ENCODE measurements at places on chromosomes 6 and 20.

DNA sequence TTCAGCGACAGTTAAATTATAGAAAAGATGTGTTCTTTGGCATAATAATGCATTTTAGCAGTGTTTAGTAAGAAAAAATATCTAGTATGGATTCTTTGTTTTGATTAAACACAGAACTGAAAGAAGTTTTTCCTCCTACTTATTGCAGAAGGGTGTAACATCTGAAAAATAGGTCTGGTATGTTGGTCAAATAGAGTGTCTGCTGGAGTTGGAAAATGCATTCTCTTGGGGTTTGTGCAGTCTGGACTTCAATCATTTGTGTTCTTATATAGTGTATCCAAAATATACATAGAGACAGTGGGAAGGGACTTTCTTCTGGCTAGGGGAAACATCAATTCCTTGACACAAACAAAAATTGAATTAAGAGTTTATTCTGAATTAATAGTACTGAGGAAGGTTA lies 132.4 kb upstream of the MAN1A1 start:
- DNase-seq: no peak

GRCh38 chr6:107716688-107717089 lies 107.4 kb downstream of the SCML4 start:
- DNase-seq: no peak

- DNase-seq: no peak
Observed at GRCh38 chr6:12071064-12071615, 59.0 kb downstream of the HIVEP1 start.

- no peak for DNase-seq
Observed at GRCh38 chr6:156634048-156634447, 143.1 kb upstream of the ARID1B start.

DNA sequence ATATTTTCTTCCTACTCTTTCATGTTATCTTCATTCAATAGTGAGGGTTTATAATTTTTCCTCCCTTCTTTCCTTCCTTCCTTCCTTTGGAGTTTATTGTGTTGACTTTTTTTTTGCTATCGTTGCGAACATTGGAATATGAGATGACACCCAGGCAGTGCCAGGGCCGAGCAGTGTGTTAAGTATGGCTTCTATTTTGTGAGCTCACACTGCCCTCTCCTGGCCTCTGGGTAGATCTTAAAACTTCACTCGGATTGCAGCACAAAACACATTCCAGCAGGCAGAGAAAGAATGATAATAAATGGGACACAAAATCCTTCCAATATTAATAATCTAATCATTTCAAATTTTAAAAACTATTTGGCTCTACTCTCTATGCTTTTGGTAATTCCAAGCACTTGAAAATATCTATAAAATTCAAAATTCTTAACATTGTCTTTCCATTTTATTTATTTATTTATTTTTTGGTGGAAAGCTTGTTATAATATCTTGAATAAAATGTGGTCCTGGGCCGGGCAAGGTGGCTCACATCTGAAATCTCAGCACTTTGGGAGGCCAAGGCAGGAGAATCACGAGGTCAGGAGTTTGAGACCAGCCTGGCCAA lies 147.4 kb upstream of the OLIG3 start:
- peak; percentile 64 for DNase-seq

- no peak for DNase-seq
Observed at GRCh38 chr6:98292810-98293209, 541.6 kb upstream of the POU3F2 start.

DNA sequence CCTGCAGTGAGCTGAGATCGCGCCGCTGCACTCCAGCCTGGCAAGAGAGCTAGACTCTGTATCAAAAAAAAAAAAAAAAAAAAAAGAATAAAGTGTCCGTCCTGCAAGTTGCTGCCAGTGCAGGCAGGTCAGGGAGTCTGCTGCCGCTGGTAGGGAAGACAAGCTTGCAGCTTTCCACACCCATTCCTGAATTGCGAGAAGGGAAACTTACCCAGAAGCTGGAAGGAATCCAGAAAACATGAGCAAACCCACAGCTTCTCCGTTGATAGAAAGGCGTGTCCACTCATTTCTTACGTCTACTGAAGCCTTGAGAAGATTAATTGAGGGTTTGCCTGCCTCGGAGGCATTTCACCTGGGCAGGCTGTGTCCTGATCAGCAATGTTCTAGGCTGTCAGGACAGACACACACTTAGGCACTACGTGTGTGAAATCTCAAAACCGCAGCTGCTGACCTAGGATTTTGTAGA lies 61.6 kb upstream of the DSP start:
- DNase-seq: no peak

GRCh38 chr20:56788671-56789610 lies 159.8 kb downstream of the TFAP2C start:
- no peak for DNase-seq

DNA sequence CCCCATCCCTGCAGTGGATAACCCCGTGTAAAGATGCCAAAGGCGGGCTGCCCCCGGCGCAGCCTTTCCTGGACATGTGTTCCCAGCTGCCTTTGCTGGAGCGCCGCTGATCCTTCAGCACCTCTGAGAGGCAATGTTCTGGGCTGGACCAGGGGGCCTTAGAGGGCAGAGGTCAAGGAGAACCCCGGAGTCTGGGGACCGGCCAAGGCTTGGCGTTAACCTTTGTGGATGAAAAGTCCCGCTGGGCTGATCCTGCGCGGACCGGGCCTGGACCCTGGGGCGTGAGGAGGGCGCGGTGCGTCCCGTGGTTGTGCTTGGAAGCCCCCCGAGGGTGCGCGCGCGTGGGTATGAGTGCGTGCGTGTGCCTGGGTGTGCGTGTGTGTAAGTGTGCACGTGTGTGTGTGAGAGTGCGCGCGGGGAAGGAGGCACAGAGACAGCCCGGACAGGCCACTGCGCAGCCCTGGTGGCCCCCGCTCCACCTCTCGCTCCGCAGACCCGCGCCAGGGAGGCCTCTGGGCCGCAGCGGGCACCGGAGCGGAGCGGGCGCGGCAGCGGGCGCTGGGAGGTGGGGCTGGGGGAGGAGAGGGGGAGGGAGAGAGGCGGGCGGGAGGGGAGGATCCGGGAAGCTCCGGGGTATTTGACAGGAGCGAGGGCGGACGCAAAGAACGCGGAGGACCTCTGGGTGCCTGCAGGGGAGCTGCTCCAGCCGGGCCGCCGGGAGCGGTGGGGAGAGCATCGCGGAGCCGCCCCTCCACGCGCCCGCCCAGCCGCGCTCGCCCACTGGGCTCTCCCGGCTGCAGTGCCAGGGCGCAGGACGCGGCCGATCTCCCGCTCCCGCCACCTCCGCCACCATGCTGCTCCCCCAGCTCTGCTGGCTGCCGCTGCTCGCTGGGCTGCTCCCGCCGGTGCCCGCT lies at the start of gene SMOC2:
Gene SMOC2, plus strand, starts transcription at position 665 of the 914 bp plus-strand sequence. Its CDS starts 187 bp downstream, at position 852.
- DNase-seq: peak; percentile 51

DNA sequence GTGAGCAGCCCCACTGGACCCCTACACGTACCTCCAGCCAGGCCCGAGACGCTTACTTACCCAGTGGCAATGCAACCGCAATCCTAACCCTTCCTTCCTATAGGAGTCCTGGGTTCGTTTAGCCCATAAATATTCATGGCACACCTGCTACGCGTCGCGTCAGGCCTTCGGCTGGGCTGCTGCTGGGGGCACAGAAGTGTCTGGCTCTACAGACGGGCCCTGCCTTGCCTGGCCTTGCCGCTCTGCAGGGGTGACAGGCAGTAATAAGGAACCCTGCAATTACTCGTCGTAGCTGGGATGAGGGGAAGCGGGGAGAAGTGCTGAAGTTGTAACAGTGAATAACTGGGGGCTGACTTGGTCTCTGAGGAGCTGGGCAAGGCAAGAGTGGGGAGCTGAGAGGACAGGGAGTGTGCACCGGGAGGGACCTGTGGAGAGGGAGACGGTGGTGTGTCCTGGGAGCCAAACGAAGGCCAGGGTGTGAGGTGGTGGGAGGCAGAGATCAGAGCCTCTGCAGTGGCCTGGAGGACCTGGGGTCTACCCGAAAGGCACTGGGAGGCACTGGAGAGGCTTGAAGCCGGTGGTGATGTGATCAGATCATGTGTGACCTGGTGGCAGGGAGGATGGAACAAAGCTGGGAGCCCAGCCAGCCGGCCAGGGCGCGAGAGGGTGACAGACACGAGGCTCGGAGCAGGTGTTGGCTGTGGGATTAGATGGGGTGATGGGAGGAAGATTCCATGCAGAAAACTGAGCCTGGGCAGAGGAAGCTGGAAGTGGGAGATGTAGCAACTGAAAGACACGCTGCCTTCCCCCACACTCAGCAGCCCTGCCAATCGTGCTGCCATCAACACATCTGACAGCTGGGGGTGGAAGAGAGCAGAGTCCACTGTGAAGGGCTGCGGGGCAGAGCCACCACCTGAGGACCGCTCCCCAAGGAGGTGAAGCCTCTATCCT lies 36.4 kb downstream of the PSMG4 start:
- no peak for DNase-seq

GRCh38 chr6:137414599-137414998 lies 79.6 kb downstream of the OLIG3 start:
- no peak for DNase-seq

GRCh38 chr6:18400831-18401446 lies 13.8 kb downstream of the RNF144B start:
- no peak for DNase-seq

GRCh38 chr6:30862156-30862875 lies 22.0 kb upstream of the DDR1 start:
- DNase-seq: no peak

DNA sequence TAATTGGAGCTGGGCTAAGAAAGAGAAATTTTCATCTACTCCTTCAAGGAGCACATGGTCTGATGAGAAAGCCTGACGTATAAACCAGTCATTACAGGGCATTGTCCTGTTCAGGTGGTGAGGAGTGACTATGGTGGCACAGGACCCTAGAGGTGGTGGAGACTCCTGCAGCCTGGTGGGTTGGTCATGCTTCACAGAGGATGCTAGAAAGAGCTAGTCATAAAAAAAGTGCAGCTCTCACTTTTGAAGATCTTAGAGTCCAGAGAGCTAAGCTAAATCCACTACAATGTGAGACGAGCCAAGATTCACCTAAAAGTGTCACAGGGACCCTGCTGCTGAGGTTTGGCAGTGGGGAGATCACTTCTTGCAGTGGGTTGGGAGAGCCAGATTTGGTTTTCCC lies 9.8 kb upstream of the ZNF831 start:
- DNase-seq: no peak

DNA sequence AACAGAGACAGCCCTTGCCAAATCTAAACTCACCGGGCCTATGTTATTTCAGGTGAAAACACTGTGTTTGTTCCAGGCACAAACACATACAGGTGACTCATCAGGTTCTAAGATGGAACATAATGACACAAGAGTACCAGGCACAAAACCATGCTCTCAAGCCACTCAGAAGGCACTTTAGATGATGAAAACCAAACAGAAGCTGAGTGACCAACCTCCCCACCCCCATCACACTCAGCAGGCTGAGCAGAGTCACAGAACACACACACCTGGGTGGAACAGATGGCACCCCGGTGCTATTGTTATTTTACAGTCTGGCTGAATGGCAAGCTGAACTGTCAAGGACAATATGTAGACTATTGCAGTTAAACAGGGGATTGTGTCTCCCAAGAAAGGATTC lies 20.6 kb upstream of the NKX2-2 start:
- DNase-seq: no peak

DNA sequence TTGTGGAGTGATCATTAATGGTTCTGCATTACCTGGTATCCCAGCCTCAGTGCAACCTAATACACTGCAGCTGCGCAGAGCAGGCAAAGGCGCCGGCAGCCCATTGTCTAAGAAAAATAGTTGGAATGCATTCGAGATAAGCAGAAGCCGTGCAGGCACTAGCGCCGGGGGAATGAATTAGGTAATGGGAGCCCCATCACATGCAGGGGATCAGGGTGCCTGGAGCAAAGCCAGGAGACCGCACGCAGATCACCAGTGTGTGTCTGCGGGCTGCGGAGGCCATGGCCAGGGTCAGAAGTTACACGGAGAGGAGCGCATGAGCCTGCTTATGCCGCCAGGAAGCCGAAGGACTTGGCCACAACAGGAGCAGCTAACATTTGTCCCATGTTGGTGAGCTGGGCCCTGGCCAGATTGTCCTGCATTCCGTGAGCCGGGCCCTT lies 156.8 kb downstream of the DLL1 start:
- no peak for DNase-seq

GRCh38 chr6:1424306-1424927 lies 35.0 kb downstream of the FOXF2 start:
- DNase-seq: peak; percentile 21

DNA sequence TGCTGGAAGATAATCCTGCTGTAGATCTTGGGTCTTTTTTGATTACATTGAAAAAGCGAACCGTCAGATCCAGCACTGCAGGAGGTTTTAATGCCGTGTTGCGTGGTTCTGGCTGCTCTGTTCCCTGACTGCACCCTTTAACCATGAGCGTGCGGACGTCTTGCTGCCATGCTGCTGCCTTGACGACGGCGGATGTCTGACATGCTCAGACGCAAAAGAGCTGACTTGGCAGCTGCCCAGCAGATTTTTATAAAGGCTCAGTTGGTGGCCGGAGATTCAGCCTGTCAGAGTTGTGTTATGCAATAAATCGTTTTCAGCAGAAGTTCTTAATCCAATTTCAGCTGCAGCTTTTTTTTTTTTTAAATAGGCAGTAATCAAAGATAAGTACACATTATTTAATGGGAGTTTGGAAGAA lies 119.4 kb downstream of the JARID2 start:
- DNase-seq: peak; percentile 57

- no peak for DNase-seq
Observed at GRCh38 chr6:53020005-53020744, 25.1 kb upstream of the GSTA4 start.

- peak; percentile 48 for DNase-seq
Observed at GRCh38 chr6:35415065-35415891, 36.9 kb upstream of the FANCE start.

GRCh38 chr6:74689601-74690000 lies 516.3 kb downstream of the COL12A1 start:
- DNase-seq: peak; percentile 68

DNA sequence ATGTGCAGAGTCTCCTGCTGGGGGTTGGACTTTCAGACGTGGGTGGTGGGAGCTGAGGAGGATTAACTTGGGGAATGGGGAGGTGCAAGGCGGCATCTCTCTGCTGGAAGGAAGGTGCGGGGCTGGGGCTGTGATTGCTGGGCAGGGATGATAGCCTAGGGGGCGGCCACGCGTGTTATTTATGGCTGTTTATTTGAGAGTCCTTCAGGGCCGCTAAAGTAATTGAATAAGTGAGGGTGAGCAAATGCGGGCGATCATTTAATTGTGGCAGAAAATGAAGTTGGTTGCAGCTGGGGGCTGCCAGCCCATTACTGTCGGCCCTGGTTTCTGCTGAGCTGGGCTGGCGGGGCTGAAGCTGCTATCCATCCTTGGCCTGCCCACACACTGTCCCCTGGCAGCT lies 7.5 kb upstream of the IP6K3 start:
- DNase-seq: no peak

GRCh38 chr20:48622421-48622820 lies 205.4 kb downstream of the PREX1 start:
- no peak for DNase-seq

All from muscle of arm (tissue), 14 donors.